Brain pericyte (primary cell): ENCODE measurements at places on chromosomes 4 and X.
A peak's percentile ranks its signal among the peaks of the same experiment; 100 is the strongest.

- DNase-seq = no peak
Observed at GRCh38 chr4:54368281-54369265, 139.5 kb downstream of the PDGFRA start.

GRCh38 chr4:71304289-71304850 is 34.5 kb upstream of the SLC4A4 start:
- no peak for DNase-seq

- no peak for DNase-seq
Observed at GRCh38 chr4:154928640-154929257, 147.7 kb downstream of the RBM46 start.

GRCh38 chrX:65862638-65863037 is 177.2 kb downstream of the VSIG4 start:
- DNase-seq = no peak

GRCh38 chrX:107716118-107716684 is 59.4 kb downstream of the TSC22D3 start:
- DNase-seq = no peak

- no peak for DNase-seq
Observed at GRCh38 chr4:102527695-102528283, 26.6 kb downstream of the NFKB1 start.

DNA sequence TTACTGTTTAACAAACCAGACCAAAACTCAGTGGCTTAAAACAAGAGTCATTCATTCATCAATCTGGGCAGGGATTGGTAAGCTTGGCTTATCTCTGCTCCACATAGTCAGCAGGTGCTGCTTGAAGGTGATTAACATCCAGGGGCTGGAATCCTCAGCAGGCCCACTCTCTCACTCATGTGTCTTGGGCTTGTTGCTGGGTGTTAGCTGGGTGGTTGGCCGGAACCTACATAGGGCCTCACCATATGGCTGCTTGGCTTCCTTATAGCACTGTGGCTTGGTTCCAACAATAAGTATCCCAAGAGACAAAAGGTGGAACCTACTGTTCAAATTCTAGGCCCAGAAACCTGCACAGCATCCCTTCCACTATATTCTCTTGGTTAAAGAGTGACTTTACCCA is 125.0 kb downstream of the RASGEF1B start:
- no peak for DNase-seq

GRCh38 chr4:117984366-117984680 is 50.0 kb upstream of the NDST3 start:
- DNase-seq = no peak

GRCh38 chr4:105458001-105458400 is 15.9 kb downstream of the PPA2 start:
- DNase-seq = no peak

DNA sequence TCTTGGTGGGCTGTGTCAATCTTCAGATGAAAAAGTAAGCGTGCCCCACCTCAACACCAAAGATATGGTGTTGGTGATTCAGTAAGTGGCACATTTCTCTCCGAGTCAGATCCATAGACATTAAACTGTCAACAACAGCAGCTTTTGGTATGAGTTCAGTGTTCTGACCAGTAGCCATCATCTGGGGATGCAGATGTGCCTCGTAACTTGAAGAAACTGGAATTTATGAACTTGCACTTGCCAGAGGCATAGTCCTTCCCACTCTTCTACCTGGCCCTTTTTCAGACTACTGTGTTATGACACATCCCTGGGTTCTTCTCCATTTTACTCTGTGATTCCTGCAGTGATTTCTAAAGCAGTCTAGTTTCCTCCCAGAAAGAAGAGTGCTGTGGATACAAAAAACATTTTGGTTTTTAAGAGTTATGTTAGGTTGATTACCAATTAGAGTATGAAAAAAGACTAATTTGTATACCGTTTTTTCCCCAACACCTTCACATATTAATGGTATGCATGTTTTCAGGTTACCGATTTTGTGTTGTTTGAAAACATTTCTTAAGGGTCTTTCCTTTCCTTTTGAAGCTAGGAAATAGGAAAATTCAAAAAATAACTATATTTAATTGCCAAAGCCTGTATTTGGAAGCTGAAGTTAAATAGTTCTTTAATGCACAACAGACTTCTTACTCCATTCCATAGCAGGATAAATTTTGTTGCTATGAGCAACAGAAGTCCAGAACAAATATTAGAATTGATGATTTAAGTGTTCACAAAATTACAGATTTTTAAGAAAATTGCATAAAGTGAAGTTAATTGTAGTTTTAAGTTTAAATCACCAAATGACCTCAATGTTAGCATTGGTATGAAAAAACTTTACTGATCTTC is 39.3 kb downstream of the NUDT6 start:
- DNase-seq = no peak

- DNase-seq = no peak
Observed at GRCh38 chrX:103187953-103188475, 26.9 kb upstream of the BEX4 start.

DNA sequence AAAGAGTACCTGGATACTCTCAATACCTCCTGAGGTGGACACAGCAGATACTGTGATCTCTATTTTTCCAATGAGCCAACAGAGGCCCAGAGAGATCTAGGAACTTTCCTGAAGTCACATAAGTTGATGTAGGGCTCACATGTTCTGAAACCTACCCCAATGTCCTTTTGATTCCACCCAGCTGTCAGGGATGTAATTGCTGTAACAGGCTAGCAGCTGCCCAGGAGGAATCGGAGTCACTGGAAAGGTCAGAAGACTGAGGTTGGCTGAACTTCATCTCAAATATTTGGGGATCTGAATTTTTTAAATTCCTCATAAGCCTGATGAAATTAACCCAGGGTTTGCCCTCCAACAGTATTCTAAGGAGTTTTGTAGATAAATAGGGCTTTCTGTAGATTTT is 52.5 kb upstream of the PROM1 start:
- no peak for DNase-seq

DNA sequence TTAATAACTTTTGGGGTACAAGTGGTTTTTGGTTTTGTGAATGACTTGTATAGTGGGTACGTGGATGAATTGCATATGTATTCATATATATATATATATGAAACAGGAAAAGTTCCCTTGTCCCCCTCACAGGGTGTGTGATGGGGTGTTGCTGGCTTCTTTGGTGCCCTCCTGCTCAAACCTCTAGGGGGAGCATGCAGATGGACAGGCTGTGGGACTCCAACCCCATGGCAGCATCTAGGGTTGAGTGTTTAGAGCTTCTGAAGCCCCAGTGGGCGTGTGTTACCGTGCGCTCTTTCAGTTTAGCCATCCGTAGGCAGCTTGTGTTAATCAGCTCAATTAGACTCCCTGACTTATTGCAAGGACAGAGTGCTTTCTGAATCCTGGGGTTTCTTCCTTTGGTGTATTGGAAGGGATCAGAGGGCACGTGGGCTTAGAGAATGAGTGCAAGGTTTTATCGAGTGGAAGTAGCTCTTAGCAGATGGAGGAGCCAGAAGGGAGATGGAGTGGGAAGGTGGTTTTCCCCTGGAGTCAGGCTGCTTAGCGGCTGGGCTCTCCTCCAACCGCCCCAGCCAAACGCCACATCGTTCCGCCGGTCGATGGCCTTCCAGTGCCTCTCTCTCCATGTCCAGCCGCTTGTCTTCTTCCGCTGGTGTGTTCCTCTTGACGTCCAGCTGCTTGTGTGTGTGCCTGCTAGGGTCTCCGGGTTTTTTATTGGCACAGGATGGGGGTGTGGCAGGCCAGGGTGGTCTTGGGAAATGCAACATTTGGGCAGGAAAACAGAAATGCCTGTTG is 674.4 kb upstream of the LCORL start:
- DNase-seq = no peak

DNA sequence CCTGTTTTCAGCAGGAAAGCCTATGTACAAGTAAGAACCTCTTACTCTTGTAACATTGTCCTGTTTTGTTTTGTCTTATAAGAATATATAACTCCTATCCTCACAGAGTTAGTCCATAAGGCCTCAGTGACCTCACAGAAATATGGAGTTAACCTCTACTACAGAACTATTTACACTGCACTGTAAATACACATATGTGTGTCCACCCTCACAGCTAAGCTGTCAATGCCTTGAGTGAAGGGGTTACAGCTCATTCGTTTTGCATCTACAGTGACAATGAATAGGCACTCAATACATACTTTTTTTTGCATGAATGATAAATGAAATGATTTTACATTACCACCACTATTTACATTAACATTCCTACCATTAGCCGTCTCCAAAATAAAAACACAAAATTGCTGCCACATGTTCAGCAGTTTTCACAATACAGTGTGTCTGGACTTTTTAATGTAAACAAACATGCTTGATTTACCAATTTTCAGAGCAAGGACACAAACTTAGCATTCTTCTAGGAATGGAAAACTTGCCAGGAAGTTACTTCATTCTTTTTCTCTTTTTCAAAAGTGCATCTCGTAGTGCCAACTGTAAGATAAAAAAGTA is 9.5 kb upstream of the NAAA start:
- DNase-seq = no peak

GRCh38 chr4:132504438-132504837 is 644.7 kb upstream of the PCDH10 start:
- DNase-seq = no peak

GRCh38 chr4:26860157-26860921 is at the start of gene STIM2:
Gene STIM2, plus strand, starts transcription at chr4:26860841.
- peak; percentile 94 for DNase-seq

DNA sequence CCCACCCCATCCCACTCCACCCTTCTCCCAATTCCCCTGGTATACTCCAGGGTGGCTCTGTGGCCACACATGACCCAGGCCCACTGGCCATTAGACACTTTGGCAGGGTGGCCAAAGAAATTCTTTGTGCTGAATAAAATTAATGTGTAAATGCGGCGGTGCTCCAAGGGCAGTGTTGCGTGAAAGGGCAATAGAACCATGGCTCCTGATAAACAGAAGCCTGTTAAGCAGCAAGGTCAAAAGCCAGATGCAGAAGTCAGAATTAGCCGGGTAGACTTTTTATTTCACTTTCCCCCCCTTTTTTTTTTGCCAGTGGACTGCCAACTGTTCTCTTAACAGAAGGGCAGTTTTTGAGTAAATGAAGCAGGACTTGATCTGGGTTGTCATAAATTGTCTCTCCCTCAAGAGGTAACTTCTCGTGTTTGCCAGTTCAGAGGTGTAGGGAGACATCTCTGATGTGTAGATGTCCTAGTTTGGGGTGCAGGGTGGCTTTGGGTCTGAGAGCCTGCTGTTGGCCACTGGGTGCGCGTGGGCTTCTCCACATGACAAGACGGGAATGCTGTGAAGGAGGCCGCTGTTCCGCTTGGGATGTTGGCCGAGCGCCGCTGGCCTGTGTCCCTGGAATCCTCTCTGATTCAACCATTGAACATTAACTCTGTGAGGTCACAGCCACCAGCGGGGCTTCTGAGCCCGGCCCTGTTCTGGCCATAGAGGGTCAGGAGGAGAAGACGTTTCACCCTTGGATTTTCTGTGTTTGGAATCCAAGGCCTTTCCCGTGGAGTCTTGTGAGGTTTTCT is 139.5 kb downstream of the TBL1X start:
- DNase-seq = no peak

DNA sequence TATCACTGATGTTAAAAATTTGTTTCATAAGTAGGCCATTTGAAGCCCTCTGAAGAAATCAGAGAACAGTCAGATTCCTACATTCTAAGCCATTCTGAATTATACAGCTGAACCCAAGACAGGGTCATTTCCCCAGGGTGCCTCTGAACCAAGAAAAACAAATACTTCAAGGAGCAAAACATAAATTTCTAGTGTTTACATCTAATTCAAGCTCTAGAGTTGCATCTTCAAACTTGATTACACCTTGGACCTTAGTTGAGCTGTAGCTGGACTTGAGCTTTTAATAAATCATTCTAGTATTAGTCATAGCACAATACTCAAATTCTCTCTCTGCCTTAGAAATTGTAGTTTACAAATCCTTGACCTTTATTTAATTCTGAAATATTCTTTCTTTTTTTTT is 87.6 kb upstream of the IL15 start:
- no peak for DNase-seq

DNA sequence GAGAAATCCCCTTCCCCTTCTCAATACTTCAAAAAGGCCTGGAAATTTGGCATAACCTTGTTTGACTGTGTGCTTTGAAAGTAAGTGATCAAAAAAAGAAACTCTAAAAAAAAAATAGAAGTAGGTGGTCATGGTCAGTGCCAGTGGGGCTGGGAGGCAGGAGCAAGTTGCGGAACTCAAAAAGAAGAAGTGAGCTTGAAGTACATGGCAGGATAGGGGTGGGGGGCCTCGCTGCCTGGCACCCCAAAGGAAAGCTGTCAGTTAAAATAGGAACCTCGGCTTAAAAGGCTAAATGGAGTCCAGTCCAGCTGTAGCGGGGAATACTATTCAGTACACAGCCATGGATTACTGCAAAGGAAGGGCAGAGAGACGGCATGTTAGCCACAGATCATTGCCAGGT is 12.2 kb upstream of the NKRF start:
- no peak for DNase-seq
